Heart right ventricle (tissue), 16 donors: ENCODE measurements at places on chromosomes 1 and 21. TPM values are rescaled to one million over a fixed set of nuclear protein-coding genes. Genes with fewer than 3 reads are reported as not detected.

GRCh38 chr1:232793944-232794343, 11.3 kb upstream of the MAP10 start:
- H3K27ac ChIP-seq, result no peak overlapping the region
- no peak for DNase-seq
- peaks cover 13% of the 10 kb centered on the region for H3K4me1 ChIP-seq
- H3K27me3 ChIP-seq, result no peaks in the 10 kb centered on the region
- H3K4me3 ChIP-seq, result no peak overlapping the region

Gene CGN
- not detected for total RNA-seq

Gene KISS1
- not detected for total RNA-seq

DNA sequence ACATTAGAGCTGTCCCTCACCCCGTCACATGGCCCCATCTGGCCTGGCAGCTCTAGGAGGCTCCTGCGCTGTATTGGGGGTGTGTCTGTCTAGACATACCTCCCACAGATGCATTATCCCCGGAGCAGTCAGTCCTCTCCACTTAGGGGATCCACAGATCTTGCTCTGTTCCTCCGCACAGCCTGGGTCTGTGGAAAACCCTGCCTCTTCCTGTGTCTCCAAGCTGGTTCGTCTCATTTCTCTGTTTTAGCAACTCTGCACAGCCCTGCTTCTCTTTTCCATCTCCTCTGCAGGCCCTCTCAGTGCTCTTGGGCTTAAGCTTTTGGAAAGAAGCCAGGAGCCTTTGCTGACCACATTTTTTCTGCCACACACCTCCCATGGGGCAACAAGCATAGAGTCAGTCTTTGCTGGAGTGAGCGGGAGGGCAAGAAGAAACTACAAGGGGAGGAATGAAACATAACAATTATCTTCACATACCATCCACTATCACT, 241.5 kb downstream of the FOXD2 start:
- no peak for DNase-seq
- no peaks in the 10 kb centered on the region for H3K27me3 ChIP-seq
- H3K4me1 ChIP-seq, result no peaks in the 10 kb centered on the region

DNA sequence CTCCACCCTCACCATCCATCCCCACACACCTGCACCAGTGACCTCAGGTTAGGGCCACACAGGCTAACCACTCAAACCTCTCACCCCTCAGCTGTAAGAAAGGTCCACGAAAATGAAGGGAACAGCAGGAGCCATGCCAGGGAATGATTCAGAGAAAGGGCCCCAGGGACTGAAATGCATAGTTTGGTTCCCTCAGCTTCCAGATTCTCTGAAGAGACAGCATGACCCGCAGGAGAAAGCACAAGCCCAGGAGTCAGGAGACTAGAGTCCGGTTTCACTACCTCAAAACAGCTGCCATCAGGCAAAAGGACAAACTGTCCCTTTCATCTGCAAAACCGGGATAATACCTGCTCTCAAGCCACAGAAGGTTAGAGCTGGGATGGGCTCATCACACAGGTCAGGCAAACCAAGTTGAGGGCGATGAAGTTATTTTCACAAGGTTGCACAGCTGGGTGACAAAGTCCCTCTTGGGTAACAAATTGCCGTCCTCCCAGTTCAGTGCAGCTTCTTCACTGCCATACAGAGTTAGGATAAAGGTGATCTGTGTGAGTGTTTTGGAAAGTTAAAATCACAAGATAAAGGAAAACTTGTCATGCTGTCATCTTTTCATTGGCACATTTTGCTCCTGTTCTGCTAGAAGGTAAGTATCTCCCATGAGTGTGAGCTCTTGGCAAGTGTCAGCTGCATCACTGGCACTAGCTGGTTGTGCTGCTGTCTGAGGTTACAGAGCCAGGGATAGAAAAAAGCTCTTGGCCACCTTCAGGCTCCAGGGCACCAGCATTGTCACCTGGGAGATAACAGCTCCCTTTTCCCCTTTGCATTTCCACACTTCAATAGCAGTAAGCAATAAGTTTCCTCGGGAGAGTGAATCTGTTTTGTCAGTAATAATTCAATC, 120.4 kb downstream of the KCNH1 start:
- DNase-seq, result no peak
- no peak overlapping the region for H3K27ac ChIP-seq
- no peak overlapping the region for H3K4me3 ChIP-seq
- no peaks in the 10 kb centered on the region for H3K36me3 ChIP-seq
- H3K4me1 ChIP-seq, result no peaks in the 10 kb centered on the region

DNA sequence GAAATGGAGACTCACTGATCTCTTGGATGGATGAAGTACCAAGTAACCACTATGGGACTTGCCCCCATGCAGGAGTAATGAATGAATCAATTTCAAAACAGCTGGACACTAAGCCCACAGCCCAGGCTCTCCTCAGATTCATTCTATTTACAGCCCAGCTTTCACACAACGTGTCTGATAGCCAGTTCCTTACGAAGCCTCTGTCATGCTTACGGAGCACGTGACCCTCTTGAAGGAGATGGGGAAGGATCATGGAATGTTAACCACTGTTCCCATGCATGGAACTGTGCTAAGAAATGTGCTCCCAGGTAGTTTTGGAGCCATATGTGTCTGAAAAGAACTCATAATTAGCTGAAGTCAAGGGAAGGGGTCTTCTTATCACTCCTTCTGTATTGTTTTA, 124.1 kb downstream of the KIF26B start:
- H3K27me3 ChIP-seq, result peaks cover 17% of the 10 kb centered on the region
- no peaks in the 10 kb centered on the region for H3K4me1 ChIP-seq
- H3K27ac ChIP-seq, result no peak overlapping the region

Gene PLCH2
- 0.07 TPM for total RNA-seq
